ENCODE measurements at places on chromosomes 1 and 21.

GRCh38 chr1:107874221-107874620, 90.8 kb downstream of the VAV3 start:
- no peak for DNase-seq

DNA sequence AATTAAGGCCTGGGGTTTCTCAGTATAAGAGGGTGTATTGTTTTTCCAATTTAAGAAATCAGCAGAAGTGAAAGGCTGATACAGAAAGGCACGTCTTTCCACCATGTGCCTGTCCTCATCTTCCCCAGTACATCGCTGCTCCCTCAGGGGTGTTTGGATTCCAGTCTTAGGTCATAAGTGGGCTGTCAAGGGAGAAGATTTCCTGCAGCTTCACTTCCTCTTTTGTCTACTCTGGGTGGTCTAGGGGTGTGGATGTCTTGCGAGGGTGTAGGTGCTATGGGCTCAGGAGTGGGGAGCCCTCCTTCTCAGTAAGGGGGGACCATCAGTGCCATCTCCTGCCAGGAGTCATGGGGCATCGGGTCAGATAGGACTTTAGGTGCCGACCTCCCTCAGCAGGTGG, 999.8 kb upstream of the NCAM2 start:
- no peak for DNase-seq

DNA sequence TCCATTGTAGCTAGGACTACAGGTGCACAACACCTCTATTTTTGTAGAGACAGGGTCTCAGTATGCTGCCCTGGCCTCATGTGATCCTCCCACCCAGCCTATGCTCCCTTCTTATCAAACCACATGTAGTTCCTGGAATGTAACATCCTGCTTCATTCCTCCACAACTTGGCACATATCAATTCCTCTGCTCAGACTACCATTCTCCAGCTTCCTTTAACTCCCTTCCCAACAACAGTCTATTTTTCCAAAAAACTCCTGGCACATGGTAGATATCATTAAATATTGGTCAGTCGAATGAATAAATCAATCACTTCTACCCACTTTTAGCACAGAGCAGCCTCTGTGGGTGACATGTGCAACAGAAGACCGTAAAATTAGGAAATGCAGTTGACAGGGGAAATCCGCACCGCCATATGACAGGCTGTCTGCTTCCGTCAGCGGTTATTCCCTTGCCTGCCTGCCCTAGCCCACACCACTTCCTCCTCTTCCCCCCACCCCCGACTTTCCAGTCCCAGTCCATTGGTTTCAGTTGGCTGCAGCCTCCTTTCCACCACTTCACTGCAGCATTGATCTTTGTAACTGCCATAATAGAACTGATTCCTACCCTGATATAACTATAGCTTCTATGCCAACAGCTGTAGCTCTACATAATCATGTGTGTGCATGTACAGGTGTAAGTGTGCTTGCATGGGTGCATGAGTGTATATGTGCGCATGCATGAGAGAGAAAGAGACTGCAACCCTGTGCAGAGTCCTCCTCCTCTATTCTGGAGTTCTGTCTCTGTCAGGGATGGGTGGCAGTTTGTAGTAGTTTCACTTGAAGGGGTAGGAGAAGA, 6.8 kb upstream of the AKR1A1 start:
- peak; percentile 87 for DNase-seq

DNA sequence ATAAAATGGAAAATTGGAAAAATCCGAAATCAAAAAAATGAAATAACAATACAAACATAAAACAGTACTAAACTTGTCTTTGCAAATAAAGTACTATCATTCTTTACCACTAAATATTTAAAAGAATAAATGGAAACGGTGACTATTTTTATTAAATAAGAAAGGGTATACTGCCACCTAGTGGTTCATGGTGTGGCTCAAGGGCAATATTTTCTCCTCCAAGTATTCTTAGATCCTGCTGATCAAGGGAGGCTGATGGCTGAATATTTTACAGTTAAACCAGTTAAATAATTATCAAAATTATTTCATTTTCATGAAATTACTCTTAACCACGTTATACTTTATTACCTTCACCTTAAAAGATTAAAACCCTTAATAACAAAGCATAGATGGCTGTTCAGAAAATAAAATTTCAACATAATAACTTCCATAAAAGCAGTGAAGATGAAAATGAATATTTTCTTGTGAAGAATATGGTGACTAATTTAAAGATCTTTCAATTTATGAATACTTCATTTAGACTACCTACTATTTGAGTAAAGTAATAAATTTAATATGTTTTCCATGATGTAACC, 1793.9 kb downstream of the NCAM2 start:
- DNase-seq: peak; percentile 37

- peak; percentile 66 for DNase-seq
These were observed 32.3 kb downstream of the KIAA2013 start for GRCh38 chr1:11893907-11894251.

DNA sequence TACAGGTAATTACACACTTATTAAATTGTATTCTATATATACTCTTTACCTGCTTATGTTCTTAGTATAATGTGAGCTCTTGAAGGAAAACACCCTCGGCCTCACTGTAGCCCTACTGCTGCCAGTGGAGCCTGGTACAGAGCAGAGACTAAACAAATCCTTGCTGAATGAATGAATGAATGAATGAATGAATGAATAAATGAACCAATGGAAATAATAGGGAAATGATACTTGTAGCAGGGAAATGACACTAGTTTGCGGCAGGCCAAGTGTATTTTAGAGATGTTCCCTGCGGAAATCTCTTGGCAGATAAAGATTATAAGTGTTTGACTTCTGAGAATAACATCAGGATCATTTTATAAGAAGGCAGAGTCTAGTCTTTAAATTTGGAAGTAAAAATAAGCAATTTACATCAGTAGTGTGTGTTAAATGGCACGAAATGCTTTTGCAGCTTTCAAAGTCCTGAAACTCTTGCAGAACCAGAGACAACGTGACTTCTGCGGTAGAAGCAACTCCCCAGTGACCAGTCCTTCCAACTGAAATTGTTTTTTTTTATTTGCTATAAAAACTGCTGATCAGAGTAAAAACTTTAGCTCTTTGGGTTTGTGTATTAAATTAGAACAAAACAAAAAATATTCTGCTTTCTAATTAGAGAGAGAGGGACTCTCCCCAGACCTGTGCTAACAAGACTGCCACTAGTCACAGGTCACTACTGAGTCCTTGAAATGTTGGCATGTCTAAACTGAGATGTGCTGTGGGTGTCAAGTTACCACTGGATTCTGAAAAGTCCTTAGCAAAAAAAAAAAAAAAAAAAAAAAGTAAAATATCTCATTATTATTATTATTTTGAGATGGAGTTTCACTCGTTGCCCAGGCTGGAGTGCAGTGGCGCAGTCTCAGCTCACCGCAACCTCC, 199.3 kb upstream of the MAP1LC3C start:
- DNase-seq: no peak

- DNase-seq: no peak
These were observed 15.3 kb downstream of the FAM151A start for GRCh38 chr1:54607821-54608565.

GRCh38 chr1:34277150-34277549, 100.4 kb downstream of the C1orf94 start:
- DNase-seq: no peak

DNA sequence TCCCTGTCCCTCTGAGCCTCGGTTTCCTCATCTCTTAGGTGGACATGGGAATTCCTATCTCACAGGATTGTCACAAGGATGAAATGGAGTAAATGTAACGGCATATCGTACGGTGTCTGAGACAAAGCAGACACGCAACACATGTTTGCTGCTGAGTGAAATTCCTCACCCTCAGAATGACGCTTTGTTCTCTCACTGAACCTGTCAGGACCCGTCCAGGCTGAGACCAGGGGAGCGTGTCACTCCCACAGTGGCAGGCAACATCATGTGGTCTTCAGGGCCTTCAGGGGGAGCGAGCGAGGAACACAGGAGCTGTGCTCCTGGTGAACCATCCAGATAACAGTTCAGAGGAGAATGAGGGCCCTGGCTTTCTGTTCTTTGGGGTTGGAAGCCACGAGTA, 74.2 kb downstream of the TOMM20 start:
- DNase-seq: no peak

DNA sequence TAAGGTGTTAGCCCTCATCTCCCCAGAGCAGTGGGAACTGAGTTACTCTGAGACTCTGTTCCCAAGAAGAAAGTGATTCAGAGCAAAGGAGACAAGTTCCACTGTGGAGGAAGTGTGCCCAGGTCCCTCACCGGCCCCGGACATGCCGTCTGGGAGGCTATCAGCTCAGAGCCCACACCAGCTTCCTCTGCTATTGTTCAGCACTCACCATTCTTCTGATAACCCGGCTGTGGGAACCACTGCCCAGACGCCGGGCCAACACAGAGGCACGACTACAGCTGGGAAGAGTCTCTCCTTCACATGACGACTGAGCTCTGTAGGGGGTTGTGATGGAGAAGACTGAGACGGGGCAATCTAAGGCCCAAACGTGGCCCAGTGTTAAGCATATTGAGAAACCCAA, 34.2 kb upstream of the GJA5 start:
- DNase-seq: no peak

- DNase-seq: no peak
These were observed 27.7 kb upstream of the IL19 start for GRCh38 chr1:206742719-206743383.

DNA sequence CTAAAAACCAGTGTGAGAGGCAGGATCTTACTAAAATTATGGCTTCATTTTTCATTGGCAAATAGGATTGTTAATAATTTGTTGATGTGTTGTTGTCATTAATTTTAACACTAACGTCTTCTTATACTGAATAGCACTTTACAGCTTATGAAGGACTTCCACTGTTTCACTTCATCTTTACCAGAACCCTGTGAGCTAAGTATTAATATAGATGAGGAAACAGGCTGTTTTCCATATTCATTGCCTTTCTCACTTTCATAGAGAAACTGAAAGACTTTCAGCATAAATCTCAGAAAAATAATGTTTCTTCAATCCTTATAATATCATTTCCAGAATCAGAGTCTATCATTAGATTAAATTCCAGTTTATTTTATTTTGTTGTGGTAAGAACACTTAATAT, 8.5 kb downstream of the MAP10 start:
- no peak for DNase-seq

GRCh38 chr1:26739329-26739914, 43.6 kb downstream of the ARID1A start:
- DNase-seq: no peak

GRCh38 chr1:151472856-151473731, 13.8 kb upstream of the POGZ start:
- DNase-seq: no peak

GRCh38 chr21:45857761-45858160, 123.8 kb upstream of the COL6A1 start:
- no peak for DNase-seq

- no peak for DNase-seq
These were observed 64.5 kb upstream of the LYST start for GRCh38 chr1:235931171-235931738.

GRCh38 chr1:60950224-60951063, 131.9 kb upstream of the NFIA start:
- DNase-seq: no peak

DNA sequence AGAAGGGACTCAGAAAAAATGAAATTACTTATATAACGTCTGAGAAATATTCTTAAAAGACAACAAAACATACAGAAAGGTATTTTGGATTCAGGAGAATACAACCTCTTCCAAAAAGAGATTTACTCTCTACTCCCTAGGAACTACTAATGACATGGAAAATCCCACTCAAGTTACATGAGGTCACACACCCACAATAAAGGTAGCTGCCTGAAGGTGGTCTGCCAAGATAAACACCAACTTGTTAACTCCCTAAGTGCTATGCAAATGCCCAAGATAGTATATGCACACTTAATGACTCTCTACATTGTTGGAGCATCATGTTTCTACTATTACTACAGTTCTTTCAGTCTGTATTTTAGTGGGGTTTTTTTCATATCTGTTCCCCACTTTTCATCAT, 26.5 kb downstream of the RERE start:
- no peak for DNase-seq

- DNase-seq: no peak
These were observed 6.5 kb upstream of the TRAPPC10 start for GRCh38 chr21:44005593-44005992.

DNA sequence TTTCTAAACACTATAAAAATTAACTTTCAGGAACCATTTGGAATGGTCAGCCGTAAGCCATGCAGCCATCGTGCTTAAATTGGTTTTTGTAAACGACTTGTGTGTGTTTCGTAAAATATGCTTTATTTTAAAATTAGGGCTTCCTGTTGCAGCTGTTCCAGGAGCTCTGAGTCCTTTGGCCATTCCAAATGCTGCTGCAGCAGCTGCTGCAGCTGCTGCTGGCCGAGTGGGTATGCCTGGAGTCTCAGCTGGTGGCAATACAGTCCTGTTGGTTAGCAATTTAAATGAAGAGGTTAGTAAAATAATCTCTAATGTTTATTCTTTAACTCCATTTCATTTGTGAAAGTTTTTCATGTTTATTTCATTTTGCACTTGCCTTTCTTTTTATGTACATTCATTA, 83.1 kb downstream of the PTBP2 start:
- no peak for DNase-seq

GRCh38 chr1:226372885-226373284, 35.0 kb downstream of the PARP1 start:
- DNase-seq: no peak

- DNase-seq: peak; percentile 11
These were observed 72.8 kb upstream of the NR5A2 start for GRCh38 chr1:199954699-199955098.

GRCh38 chr1:157099633-157100009, at the start of gene ETV3L:
Gene ETV3L, minus strand, starts transcription at chr1:157099808. Its CDS starts 285 bp downstream, at chr1:157099523.
- no peak for DNase-seq

DNA sequence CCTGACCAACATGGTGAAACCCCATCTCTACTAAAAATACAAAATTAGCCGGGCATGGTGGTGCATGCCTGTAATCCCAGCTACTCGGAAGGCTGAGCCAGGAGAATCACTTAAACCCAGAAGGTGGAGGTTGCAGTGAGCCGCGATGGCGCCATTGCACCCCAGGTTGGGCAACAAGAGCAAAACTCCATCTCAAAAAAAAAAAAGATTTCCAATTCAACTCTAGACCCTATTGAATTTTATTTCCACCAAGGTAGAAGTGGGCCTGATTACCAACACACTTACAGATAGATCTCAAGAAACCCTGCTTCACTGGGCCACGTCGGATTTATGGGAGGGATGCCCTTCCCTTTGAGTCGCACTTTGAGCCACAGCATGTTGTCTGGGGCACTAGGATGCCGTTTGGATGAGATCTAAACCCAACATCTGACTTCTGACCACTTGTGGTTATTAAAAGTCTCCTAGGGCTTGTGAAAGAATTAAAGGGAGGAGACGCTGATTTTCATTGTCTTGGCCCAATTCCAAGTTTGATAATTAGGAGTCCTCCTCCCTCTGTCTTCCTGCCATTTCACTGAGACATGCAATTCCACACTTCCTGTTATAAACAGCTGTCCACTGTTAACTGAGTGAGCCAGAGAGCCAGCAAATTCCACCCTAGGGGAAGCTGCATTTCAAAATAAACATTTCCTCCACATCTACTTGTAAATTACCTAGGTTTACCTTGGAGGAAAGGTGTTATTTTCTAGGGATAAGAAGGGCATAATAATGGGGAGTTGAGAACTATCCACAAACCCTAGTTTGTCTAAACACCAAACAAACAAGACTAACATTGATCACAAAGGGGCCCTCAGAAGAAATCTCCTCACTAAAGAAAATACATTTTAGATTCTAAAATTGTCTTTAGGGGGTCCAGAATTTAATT, 5.2 kb upstream of the RERE start:
- no peak for DNase-seq

- no peak for DNase-seq
These were observed 433 bp upstream of the DMBX1 start for GRCh38 chr1:46489169-46489637.

- no peak for DNase-seq
These were observed 193.5 kb downstream of the PAPPA2 start for GRCh38 chr1:176656257-176656995.

- DNase-seq: no peak
These were observed 151.9 kb upstream of the C8B start for GRCh38 chr1:57117753-57118152.
